GDM1 (cell line): ENCODE measurements at places on chromosomes 16 and 17.

DNA sequence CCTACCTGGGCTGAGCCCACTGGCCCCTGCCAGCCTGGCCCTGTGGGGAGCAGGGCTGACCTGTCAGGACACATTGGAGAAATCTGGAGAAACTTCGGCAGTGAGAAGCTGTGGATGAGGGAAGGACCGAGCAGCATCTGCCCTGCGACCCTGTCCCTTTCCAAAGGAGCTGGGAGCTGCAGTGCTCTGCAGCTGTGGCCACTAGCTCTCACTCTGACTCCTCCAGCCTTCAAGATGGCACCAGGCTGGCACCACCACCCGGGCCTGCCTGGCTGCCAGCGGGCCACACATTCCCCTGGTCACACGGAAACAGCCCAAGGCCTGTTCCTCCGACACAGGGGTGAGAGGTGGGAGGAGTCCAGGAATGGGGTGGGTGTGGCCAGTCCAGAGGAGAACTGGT lies 30.1 kb downstream of the CD300LG start:
- no peak for DNase-seq

GRCh38 chr17:20981046-20981920 lies 61.5 kb downstream of the USP22 start:
- no peak for DNase-seq

DNA sequence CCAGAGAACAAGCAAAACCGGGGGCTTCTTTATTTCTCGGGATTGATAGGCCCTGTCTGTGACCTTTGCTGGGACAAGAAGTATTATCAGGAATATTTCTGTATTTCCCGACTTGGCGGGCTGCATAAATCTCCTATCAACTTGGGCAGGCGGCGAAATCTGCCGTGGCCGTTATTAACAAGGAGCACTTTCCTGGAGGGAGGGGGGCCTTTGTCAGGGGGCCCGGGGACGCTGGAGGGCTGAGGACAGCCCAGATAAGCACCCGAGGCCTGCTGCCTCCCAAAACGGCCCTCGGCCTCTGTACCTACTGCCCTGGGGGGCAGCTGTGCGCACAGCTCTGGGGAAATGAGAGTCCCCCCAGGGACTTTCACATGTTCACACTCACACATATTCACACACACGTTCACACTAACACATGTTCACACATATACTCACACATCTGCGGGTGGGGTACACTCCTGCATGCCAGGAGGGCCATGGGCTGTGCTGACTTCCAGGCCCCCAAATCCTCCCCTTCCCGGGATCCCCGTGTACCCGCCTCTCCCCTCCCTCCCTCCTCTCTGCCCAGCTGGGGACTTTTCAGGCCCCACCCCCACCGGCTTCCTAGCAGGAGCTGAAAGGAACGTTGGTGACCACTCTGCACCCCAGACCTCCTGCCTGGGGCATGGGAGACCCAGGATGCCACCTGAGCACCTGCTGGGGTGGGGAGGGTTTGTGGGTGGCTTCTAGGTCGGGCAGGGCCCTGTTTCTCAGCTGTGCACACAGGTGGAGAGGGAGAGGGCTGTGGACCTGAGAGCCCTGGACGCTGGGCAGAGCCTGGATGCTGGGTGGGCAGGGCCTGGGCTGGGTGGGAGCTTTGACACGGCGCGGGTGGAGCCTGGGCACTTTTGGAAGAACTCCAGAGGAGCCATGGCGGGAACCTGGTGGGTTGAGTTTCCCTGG lies 24.3 kb upstream of the GSE1 start:
- no peak for DNase-seq

GRCh38 chr17:83014297-83014696 lies 65.1 kb upstream of the METRNL start:
- DNase-seq = no peak

- DNase-seq = no peak
Observed at GRCh38 chr16:28538733-28539596, at the start of gene NUPR1. NUPR1 (minus strand) TSS chr16:28538974; CDS start chr16:28538907, 67 bp downstream.

- DNase-seq = no peak
Observed at GRCh38 chr17:19812407-19812806, 55.3 kb downstream of the ULK2 start.

DNA sequence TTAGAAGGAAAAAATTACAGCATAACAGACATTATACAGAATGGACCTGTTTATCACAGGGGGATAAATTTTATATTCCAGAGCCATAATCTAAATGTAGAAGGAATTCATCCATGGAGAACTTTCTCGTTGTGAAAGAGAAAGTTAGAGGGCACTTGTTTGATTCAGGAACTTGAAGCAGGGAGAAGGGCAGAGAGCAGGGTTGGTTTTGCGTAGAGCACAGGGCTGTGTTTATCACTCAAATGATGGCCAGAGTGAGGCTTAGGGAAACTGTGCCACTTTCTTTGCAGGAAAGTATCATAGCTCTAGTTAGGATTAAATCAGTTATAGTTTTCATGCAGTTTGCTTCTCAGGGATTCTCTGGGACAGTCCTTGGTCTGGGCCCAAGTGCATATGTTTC lies 29.1 kb upstream of the MED13 start:
- DNase-seq = no peak

GRCh38 chr17:42067371-42068091 lies 17.1 kb upstream of the C17orf113 start:
- DNase-seq = no peak

- no peak for DNase-seq
Observed at GRCh38 chr17:59751955-59752413, 44.5 kb downstream of the VMP1 start.

GRCh38 chr17:82330322-82331239 lies 3.0 kb downstream of the SECTM1 start:
- no peak for DNase-seq
